ENCODE measurements at places on chromosomes 4 and X.

DNA sequence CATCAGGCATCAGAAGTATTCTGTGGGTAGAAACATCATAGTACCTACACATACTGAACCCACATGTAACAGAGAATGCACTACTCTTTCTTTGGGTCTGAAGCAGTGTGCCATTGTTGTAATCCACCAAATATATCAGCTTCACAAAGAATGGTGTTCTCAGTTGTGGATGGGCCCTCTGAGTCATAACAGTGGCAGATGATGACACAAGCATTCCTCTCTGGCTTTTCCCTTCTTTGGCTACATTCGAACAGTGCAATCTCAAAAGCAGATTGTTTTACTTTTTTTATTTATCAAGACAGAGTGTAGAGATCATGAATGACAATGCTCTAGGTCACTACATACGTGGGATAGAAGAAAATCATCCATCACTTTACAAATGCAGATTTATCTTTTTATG is 247.2 kb upstream of the EPHA5 start:
- no peaks in the 10 kb centered on the region for H3K4me1 ChIP-seq
- H3K27me3 ChIP-seq, result no peaks in the 10 kb centered on the region
- no peak overlapping the region for H3K27ac ChIP-seq
- H3K4me3 ChIP-seq, result no peak overlapping the region
- DNase-seq, result no peak
- no peaks in the 10 kb centered on the region for H3K36me3 ChIP-seq

DNA sequence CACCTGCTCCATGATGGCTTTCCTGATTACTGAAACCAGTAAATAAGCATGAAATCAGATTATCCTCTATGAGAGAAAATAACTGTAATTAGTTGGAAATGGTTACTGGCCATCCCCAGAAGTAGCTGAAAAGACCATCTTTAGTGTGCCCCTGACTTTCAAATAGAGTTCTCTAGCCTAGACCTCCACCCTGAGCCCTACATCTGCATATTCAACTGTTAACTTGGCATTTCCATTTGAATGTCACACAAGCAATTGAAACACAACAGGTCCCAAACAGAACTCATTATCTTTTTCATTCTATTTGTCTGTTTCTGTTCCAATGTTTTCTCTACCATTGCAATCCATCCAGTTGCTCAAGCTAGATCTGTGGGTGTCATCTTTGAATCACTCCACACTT is 952.3 kb downstream of the RPA4 start:
- no peak for DNase-seq
- H3K4me1 ChIP-seq, result no peaks in the 10 kb centered on the region
- no peaks in the 10 kb centered on the region for H3K36me3 ChIP-seq

DNA sequence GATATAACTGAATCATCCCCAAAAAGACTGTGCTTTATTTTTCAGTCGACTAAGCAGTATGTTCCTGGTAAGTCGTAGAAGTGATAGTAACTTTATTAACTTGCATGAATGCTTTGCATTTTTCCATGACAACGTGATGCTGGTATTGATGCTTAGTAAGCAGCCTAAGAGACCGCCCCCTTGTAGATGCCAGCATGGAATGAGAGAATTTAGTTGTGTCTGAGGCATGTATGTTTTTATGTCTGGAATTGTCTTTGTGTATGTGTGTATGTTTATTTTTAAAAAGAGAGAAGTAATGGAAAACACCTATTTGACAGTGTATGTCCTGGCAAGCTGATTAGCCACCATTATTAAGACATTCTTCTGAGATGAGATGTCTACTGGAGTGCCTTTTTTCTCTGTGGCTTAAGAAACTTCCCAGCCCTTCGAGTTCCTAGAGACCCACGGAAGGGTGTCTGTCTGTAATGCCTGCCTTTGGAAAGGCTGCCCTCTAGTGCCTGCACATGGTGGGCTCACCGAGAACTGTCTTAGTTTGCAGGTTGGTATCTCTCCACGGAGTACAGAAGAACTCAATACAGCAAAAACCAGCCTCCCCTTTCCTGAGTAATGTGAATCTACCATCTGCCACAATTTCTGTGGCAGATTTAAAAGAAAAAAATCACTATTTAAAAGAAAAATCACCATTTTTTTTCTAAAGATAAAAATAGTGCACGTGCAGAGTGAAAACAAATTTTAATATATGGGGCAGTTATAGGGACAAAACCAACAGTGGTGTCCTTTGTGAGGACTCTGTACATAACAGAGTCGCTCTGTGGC is 85.9 kb downstream of the AASDH start:
- H3K27ac ChIP-seq, result no peak overlapping the region
- H3K4me3 ChIP-seq, result no peak overlapping the region
- no peaks in the 10 kb centered on the region for H3K4me1 ChIP-seq
- no peaks in the 10 kb centered on the region for H3K27me3 ChIP-seq
- H3K36me3 ChIP-seq, result no peaks in the 10 kb centered on the region
- no peak for DNase-seq

DNA sequence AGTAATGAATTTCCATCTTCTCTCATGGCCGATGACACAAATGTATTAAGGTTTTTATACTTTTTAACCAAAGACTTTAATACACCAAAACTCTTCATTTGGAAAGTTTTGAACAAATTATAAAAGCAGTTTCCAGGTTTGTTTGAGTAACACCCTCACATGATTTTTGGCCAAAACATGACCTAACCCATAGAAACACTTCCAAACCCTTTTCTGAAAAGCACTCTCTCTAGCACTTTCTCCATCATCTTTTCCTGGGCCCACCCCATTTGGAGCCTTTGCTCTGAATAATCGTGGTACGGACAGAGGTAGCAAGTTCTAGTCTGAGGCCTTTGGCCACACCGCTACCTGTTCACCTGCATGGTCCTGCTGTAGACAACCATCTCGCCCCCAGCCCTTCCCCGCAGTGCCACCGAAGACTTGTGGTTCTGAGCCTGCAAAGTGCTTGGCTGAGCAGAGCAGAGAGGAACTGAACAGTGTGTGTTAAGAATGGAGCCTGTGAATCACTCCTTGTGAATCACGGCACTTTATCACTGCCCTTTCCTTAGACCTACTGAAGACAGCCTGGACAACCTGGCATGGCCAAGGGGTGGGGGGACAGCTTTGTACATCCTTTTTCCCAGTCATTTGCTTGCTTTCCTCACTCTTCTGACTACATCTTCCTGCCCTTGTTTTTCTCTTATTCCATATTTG is 181.8 kb downstream of the PTTG2 start:
- H3K4me1 ChIP-seq, result peaks cover 10% of the 10 kb centered on the region
- no peak overlapping the region for H3K4me3 ChIP-seq
- no peaks in the 10 kb centered on the region for H3K36me3 ChIP-seq
- DNase-seq, result no peak
- H3K27ac ChIP-seq, result no peak overlapping the region

- H3K36me3 ChIP-seq, result no peaks in the 10 kb centered on the region
- no peak for DNase-seq
- no peaks in the 10 kb centered on the region for H3K27me3 ChIP-seq
- no peaks in the 10 kb centered on the region for H3K4me1 ChIP-seq
- no peak overlapping the region for H3K4me3 ChIP-seq
Measured at GRCh38 chrX:7262551-7262950, 114.6 kb upstream of the PUDP start.

GRCh38 chrX:110131031-110131430 is 128.1 kb downstream of the TMEM164 start:
- H3K4me3 ChIP-seq, result no peak overlapping the region
- no peak for DNase-seq
- H3K4me1 ChIP-seq, result no peaks in the 10 kb centered on the region
- H3K36me3 ChIP-seq, result no peaks in the 10 kb centered on the region
- H3K27me3 ChIP-seq, result no peaks in the 10 kb centered on the region
